Activated T-cell treated with anti-CD3 and anti-CD28 coated beads for 4 hours (primary cell): ENCODE measurements at places on chromosomes 5 and 9.
A peak's percentile ranks its signal among the peaks of the same experiment; 100 is the strongest.

GRCh38 chr5:82396871-82397514 lies 118.8 kb upstream of the RPS23 start:
- DNase-seq: no peak

- DNase-seq: no peak
Measured at GRCh38 chr9:120431268-120431667, 148.7 kb downstream of the CDK5RAP2 start.

- DNase-seq: no peak
Measured at GRCh38 chr9:92563116-92564100, 27.6 kb upstream of the ECM2 start.

DNA sequence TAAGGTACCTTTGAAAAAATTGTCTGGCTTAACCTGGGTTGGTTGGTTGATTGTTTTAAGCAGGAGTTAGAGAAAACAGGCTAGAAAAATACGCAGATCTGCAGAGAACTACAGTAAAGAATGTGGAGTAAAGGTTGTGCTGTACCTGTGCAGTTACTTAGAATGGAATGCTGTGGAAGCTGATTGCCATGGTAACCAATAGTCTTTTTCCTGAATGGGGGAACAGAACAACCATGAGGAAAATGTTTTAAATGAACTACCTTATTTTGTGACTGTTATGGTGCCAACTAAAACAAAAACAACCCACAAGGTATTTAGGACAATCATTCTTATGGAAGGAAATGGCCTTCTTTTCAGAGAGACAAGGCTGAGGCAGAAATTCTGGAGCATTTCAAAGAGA lies 4.8 kb upstream of the HOMER1 start:
- no peak for DNase-seq

DNA sequence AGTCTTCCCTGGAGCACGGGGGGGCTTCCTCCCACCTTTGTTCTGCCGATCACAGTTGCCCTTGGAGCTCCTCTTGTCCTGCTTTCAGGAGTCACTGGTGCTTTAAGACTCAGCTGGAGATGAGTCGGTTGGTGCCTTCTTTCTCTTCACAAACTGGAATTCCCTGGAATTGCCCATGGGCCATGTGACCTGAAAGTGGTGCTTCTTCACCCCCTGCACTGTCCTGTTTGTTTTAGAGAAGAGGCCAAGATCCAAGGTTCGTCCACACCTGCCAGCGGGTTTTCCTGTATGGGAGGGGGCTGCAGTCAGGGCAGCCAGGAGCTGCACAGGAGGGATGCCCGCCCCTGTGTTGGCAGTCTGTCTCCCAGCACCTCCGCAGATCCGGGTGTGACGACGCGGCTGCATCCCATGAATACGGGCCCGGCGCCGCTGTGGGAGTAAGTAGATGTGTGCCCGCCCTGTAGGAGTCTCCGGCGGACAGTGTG lies 9.5 kb upstream of the MRPS2 start:
- DNase-seq: no peak

DNA sequence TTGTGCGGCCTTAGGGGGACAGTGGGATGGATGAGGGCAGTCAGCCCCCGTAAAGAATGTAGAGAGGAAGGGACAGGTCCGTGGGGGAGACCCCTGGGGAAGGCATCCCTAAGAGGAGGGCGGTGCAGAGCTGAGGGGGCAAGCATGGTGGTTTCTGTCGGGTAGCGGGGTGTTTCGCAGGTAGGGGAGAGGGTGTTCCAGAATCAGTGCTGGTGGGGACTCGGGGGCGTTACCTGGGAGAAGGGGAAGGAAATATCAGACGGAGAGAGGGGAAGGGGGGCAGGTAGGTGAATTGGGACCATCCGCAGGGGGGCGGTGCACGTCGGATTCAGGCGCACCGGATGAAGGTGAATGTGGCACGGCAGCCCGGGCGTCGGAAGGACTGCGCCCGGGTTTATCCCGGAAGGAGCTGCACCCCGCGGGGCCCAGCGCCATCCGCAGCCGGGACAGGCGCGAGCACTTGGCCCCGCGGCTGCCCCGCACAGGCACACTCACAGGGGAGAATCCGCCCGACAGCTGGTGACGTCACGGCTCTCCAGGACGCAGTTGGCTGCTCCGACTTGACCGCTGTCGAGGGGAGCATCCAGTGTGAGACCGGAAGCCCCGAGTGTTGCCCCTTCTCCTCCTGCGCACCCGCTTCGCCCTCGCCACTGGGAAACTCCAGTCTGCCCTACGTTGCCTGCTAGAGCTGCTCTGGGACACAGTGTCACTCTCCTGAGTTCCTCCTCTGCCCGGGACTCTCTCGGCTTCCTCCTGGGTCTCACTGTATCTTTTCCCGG lies 1.3 kb downstream of the CD72 start:
- peak; percentile 29 for DNase-seq

- DNase-seq: no peak
Measured at GRCh38 chr9:123848447-123849085, 81.4 kb downstream of the DENND1A start.

- DNase-seq: no peak
Measured at GRCh38 chr9:13943176-13943575, 370.8 kb downstream of the NFIB start.

DNA sequence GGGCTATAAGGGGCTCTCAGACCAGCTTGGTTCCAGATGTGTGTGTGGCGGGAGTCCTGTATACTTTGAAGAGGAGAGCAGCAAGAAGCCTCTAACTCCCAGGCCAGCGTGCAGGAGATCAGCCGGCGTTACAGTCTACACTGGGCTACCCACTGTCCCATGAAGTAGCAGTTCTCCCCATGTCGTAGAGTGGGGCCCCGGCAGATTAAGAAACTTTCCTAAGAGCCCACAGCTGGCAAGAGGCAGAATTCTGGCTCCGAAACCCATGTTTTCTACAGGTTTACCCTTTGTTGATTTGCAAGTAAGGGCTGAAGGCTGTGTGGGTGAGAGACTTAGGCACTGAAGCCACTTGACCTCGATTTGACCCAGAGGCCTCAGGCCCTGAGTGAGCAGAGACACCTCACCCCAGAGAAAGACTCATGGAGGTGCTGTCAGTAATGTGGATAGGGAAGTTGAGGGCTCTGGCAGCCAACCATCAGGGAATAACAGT lies 881 bp upstream of the B4GALT1 start:
- DNase-seq: no peak

DNA sequence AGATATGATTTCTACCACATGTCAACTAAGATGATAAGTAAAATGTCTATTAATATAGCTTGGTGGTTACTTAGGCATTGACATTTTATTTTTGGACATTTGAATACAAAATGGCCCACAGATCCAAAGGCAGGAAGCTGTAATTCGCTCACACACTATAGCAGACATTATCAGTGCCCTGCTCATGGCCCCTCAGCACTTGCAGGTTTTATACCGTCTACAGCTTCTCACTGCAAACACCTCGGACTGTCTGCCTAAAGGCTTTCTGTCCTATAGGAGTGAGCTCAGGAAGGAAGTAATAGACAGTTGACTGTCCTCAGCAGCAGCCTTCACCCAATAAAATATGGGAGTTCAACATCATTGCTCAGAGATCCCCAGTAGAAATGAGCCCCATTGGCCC lies 140.8 kb upstream of the RASA1 start:
- no peak for DNase-seq

- no peak for DNase-seq
Measured at GRCh38 chr9:100298378-100298777, 54.4 kb downstream of the TEX10 start.

- no peak for DNase-seq
Measured at GRCh38 chr5:135020111-135020895, 13.7 kb downstream of the PITX1 start.

DNA sequence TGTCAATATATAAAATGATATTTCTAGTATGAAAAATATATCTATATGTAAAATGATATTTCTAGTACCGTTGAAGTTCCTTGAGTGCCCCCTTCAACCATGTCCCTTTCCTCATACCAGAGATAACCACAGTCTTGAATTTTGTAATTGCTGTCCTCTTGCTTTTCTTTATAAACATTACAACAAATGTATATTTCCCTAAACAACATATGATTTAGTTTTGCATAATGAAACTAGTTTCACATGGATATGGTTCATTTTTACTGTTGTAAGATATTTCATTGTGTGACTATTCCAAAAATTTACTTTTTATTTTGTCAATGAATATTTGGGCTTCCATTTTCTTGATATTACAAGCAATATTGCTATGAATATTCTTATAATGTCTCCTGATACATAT lies 14.0 kb downstream of the NLN start:
- DNase-seq: no peak

GRCh38 chr5:34008802-34009201 lies 952 bp upstream of the AMACR start:
- no peak for DNase-seq

- DNase-seq: no peak
Measured at GRCh38 chr9:561427-561826, 280.1 kb upstream of the DMRT1 start.

- no peak for DNase-seq
Measured at GRCh38 chr9:28758341-28758740, 1185.1 kb upstream of the C9orf72 start.

- no peak for DNase-seq
Measured at GRCh38 chr9:76001459-76001858, 111.0 kb downstream of the PCSK5 start.

DNA sequence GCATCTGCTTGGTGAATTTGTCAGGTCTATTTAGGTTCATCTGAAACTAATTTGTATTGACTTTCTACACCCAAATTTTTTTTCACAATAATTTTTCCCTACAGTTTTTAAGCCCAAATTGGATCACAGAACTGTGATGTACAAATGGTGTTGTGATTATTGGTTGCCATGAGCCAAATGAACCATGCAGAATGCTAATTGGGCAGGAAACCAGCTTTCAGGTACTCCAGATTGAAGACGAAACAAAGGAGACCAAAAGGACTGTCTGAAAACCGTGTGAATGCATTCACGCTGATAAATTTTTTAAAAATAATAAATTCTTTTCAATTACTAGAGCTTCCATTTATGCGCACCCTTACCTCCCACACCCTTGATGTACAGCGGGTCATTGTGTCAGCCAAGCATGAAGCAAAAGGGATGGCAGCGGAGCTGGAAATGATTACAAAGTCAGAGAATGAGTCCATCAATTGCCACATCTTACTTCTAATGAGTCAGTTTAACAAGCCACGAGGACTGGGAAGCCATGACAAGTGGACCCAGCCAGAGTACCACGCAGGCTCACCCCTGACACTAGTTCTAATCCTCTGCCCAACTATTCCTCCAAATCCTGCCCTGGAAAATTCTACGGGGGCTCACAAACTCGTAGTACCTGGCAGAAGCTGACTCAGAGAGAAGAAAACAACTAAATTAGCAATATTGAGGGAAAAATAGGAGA lies 66.5 kb downstream of the SEMA6A start:
- DNase-seq: no peak

GRCh38 chr5:43616535-43616934 lies 13.6 kb downstream of the NNT start:
- no peak for DNase-seq

GRCh38 chr5:42953041-42953440 lies 87.1 kb downstream of the ANXA2R start:
- no peak for DNase-seq

DNA sequence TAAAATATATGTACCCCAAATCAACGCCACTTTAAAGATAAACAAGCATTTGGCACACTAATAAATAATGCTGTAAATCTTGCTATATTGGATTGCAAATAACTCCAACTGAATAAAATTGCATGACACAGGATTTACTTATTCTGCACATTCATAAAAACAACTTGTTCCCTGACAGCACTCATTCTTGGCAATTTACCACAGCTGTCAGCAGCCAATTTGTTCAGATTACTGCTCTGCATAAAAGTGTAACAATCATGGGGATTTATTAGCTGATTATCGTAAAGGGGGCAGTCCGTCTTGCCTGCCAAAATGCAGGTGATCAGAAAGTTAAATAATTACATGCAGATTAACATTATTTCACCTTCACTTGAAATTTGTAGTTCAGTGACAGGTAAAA lies 285.3 kb downstream of the SLF1 start:
- no peak for DNase-seq

GRCh38 chr9:79041266-79041665 lies 530.5 kb upstream of the TLE4 start:
- no peak for DNase-seq

- DNase-seq: no peak
Measured at GRCh38 chr9:125987420-125987819, 240.2 kb downstream of the PBX3 start.

DNA sequence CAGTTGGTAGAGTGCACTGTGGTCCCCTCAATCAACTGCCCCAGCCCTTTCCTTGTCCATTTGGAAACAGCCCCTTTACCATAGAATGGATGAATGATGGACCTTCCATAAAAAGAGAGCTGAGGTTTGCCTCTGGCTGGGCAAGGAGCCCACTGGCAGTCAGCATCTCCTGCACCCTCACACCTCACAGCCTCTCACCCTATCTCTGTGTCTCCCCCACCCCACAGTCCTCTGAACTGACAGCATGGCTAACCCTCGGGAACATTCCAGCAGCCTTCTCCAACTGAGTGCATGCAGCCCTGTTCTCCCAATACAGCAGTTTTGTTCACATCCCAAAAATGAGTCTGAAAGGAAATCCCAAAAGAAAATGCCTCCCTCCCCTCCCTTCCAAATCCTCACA lies 51.7 kb downstream of the RETREG1 start:
- no peak for DNase-seq

DNA sequence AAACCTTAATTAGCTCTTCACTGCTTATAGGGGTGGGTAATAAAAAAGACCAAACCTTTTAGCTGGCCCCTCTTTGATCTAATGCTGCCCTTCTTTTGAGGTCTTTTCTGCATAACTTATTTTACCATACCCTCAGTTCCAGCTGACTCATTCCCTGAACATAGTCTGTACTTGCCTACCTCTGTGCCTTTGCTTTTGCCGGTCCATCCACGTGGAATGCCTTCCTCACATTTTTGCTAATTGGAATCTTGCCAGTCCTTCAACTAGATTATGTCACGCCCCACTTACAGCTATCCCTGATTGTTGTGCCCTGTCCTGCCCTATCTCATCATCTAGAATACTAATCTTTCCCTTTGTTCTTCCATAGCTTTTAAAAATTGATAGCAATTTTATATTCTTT lies 44.2 kb downstream of the FAF2 start:
- DNase-seq: no peak

GRCh38 chr9:113484258-113484730 lies 20.8 kb downstream of the RGS3 start:
- no peak for DNase-seq
